ENCODE measurements at places on chromosomes 7 and 10. TPM values are rescaled to one million over a fixed set of nuclear protein-coding genes. Genes with fewer than 3 reads are reported as not detected.

AGAP5 gene
- 12.1 TPM for total RNA-seq

PIK3AP1 gene
- total RNA-seq: 114 TPM

SFTPA2 gene
- 0.86 TPM for total RNA-seq

PIK3CG gene
- total RNA-seq: not detected

DNA sequence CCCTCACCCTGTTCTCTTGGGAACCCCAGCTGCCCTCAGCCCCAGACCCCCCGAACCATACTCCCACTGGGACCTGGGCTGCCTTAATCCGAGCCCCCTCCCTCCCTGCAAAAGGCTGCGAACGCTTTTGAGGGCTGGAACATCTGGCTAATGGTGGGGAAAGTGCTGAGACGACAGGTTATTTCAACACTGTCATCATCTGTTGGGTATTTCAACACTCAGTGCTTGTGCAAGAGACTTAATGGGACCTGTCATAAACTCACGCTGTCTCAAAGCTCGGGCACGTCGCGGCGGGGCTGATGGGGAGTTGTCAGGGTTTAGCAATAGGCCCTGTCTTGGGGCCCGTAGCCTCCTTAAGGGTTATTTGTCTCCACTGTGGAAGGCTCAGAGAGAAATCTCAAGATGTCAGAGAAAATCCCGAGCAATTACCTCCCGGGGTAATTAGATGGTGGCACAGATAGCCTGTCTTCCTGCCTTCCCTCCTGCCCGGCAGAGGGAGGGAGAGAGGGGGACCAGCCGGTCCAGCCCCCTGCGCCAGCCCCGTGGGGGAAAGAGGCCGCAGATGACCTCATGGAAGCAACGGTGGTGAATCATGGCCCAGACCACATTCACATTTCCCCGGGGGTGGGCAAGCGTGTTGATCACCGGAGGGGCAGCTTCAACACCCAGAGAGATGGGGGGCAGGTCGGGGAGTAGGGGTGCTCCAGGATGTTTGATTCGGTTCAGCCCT, 88.7 kb upstream of the MYL10 start:
- DNase-seq: no peak

GRCh38 chr7:44226396-44226753, 25.6 kb downstream of the YKT6 start:
- DNase-seq: no peak

DNA sequence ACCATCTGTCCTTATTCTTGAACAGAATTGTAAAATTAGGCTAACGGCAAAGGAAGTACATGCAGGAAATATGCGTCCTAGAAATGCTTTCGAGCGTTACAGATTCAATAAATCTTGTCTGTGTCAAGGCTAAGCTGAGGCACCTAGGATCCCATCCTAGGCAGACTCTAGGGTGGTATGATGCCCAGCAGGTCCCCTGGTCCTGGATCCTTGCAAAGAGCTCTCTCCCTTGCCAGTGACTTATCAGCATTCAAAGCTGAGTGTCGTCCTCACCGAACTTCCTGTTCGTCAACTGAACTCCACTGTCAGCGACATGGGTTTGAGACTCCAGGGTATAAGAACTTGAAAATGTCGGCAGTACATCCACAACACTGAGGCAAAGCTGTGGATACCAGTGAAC, 61.5 kb downstream of the AKR1E2 start:
- no peak for DNase-seq

All from Calu3 (cell line).